Stimulated activated CD8-positive, alpha-beta memory T cell treated with anti-CD3 and anti-CD28 coated beads, Interleukin-12 subunit alpha, Interleukin-12 subunit beta, amount 100 ng/mL, for 4 hours (primary cell): ENCODE measurements at places on chromosomes 16 and 17.

- peak; percentile 10 for DNase-seq
Measured at GRCh38 chr17:56908001-56908542, 5.8 kb downstream of the TRIM25 start.

- no peak for DNase-seq
Measured at GRCh38 chr16:3454093-3454492, 10.6 kb downstream of the NAA60 start.

GRCh38 chr16:24845726-24846547 is at the start of gene SLC5A11:
SLC5A11 (plus strand) TSS chr16:24845963; CDS start chr16:24858644, 12,681 bp downstream.
- DNase-seq: no peak

DNA sequence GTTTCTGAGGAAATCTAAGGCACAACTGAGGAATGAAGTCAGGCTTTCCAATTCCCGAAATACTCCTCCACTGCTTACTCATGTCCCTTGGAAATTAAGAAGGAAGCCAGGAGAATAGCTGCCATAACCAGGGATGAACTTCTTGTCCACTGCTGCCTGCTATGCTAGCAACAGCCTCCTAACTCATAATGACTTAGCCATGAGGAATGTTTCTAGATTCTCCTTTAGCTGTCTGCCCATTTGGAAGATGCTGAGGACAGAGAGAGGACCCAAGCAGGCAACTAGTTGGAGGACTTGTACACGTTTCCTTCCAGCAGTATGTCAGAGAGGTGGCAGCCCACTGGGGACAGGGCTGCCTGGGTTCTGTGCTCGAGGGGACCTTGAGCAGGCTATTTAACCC is 939 bp upstream of the CCL2 start:
- DNase-seq: no peak

GRCh38 chr17:50209472-50210239 is 8.2 kb upstream of the COL1A1 start:
- DNase-seq: no peak

- DNase-seq: no peak
Measured at GRCh38 chr17:2023692-2024571, 1.2 kb downstream of the RTN4RL1 start.

GRCh38 chr17:8022360-8023003 is 16.4 kb upstream of the ALOX15B start:
- DNase-seq: no peak

DNA sequence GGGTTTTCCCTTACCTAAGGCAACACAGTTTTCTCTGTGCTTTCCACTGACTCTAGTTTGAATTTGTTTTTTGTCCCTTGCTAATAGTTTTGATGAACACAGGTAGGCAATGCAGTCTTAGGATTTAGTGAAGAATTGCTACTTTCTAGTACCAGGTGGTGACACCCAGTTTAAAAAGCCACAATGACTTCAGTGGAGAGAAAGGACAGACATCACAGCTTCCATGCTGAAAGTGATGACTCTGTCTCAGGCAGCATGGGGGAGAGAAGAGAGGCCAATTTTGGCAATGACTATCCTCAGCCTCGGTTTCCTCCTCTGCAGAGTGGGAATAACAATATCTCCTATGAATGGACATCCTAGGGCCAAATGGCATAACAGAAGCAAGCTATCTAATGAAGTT is 118.8 kb downstream of the AXIN2 start:
- DNase-seq: no peak

DNA sequence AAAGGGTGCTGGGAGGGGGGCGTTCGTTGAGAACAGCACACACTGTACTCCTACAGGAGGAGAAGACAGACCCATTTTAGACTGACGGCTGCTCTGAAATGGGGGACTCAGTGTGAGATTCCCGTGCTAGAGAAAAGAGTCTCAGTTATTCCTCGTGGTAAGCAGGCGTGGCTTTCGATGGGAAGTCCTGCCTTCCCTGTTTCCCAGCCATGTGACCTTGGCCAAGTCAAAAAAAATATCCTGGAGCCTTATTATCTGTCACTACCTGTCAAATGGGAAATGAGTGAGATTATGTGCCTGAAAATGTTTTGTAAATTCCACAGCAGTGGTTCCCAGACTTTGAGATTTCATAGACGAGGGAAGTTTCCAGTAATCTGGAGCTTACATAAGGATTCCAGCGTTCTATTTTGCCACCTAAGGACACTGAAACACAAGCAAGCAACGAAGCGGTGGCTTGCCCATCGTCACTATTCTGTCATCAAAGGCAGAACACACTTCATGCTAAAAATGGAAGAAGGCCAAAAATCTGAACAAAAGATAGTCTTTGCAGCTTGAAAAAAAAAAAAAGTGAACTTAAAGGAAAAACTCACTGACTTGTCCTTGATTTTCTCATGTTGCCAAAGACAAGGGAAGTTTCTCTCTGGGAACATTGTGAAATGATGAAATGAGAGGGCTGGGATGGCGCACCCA is 253.4 kb upstream of the RPL38 start:
- no peak for DNase-seq

GRCh38 chr16:50372611-50373344 is 4.0 kb upstream of the BRD7 start:
- no peak for DNase-seq

GRCh38 chr17:78173097-78173715 is 4.8 kb downstream of the SYNGR2 start:
- DNase-seq: no peak

DNA sequence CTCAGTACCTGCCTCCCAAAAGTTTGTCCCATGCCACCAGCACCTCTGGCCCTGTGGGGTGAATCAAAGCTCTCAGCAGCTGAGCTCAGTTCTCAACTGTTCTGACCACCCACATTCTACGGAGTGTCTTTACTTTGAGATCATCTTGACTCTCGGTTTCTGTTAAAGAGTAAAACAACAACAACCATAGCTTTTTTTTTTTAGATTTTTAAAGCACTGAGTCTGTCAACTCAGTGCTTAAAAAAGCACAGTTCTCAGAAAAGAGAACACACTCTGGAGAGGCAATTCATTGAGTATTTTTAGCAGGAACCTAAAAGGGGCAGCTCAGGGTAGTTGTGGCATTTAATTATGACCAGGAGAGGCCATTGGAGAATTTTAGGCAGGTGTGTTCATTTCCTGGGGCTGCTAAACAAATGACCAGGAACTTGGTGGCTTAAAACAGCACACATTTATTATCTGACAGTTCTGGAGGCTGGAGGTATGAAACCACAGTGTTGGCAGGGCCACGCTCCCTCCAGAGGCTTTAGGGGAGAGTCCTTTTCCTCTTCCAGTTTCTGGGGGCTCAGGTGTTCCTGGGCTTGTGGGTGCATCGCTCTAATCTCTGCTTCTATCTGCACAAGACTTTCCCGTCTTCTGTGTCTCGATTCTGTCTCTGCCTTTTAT is 6.7 kb upstream of the WFIKKN2 start:
- no peak for DNase-seq

- peak; percentile 26 for DNase-seq
Measured at GRCh38 chr16:71358464-71358998, at the start of gene CALB2. CALB2 (plus strand) TSS chr16:71358723; CDS start chr16:71358793, 70 bp downstream.

GRCh38 chr17:71799657-71800056 is 321.2 kb upstream of the SOX9 start:
- DNase-seq: no peak

DNA sequence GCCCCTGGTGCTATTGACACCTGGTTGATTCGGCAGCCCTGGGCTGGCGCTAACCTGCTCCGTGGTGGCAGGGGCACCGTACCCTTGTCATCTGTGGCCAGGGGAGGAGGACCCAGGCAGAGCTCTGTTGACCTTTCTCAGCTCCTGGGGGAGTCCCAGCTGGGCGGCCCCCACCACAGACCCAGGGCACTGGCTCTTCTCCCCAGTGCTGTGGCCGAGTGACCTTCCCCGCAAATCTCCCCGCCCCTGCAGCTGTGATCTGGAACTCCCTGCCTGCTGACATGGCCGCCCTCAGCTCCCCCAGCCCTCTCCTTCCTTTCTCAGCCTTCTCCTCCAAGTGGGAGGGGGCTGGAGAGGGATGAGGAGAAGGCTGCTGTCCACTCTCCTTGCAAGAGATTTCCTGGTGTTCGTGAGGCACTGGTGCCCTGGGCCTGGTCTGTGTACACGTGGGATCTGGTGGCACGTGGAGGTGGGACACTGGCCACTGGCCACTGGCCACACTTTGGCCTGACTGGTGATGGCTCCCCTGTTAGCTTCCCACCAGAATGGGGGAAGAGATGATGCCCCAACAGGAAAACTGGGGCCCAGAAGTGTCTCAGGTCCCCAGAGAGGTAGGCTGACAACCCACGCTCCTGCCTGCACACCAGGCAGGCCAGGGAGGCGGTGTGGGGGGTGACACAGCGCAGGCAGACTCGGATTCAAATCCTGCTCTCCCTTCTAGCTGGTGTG is 8.2 kb downstream of the FMNL1 start:
- no peak for DNase-seq

DNA sequence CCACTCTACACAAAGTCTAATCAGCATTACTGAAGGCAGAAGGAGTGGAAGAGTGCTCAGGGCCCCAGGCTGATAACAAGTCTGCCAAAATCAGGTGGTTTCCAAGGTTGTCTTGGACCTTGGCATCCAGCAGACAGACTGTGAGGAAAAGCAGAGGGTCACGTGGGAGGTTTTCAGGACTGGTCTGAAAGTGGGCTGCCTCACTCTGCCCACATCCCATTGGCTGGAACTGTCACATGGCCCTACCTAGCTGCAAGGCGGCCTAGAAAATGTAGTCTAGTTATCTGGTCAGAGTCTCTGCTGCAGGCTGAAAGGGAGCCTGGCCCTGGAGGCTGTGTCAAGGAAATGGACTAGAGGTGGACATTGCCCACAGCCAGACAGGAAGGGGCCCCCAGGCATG is 310.7 kb upstream of the ASIC2 start:
- DNase-seq: no peak

DNA sequence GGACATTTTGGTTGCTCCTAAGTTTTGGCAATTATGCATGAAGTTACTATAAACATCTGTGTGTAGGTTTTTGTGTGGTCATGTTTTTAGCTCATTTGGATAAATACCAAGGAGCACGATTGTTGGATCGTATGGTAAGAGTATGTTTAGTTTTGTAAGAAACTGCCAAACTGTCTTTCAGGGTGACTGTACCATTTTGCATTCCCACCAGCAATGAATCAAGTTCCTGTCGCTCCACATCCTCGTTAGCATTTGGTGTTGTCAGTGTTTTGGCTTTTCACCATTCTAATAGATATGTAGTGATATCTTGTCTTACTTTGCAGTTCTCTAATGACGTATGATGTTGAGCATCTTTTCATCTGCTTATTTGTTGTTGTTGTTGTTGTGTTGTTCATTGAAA is 20.2 kb downstream of the TENT4B start:
- no peak for DNase-seq

GRCh38 chr17:32253117-32253611 is 12.5 kb upstream of the RHBDL3 start:
- no peak for DNase-seq

GRCh38 chr16:57123974-57124674 is 31.7 kb downstream of the CPNE2 start:
- no peak for DNase-seq

- DNase-seq: no peak
Measured at GRCh38 chr16:77068402-77068801, 122.6 kb upstream of the MON1B start.

GRCh38 chr17:78176548-78177025 is 8.2 kb downstream of the SYNGR2 start:
- peak; percentile 58 for DNase-seq

GRCh38 chr17:17239832-17240231 is 2.9 kb upstream of the FLCN start:
- no peak for DNase-seq

- DNase-seq: no peak
Measured at GRCh38 chr17:40224718-40225550, 5.8 kb downstream of the WIPF2 start.

DNA sequence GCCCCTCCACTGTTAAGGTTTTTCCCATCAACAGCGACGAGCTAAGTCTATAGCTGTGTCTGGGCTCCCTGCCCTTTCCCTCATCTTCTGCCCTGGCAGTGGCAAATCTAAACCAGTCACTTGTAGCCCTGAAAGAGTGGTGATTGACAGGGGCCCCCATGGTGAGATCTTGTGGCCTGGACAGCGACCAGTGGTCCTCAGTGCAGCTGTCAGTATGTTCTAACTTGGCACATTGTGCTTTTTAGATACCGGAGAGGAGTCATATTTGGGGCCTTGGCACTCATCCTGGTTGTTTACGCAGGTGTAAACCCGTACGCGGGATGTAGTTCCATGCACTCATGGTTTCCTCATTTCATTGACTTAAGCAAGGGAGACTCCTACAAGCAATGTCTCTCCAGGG is 57.5 kb upstream of the ARHGAP44 start:
- DNase-seq: no peak

- DNase-seq: no peak
Measured at GRCh38 chr16:73385696-73386095, 337.8 kb upstream of the ZFHX3 start.

DNA sequence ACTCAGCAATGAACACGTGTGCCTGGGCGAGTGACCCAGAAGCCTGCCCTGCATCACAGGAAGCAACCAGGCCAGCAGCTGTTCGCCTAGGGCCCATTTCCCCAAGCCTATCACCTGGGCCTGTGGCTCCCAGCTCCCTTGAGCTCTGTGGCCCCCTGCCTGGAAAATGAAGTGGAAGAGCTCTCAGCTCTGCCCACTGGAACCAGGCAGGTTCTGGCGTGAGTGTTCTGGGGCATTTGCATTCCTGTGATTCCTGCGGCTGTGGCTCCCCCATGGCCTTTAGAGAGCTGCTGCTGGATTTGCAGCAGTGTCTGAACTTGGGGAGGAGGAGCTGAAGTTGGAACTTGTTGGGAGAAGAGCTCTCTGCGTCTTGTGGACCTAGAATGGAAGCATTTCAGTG is 22.8 kb downstream of the PGS1 start:
- DNase-seq: no peak

- DNase-seq: no peak
Measured at GRCh38 chr17:83193336-83194185, 114.2 kb downstream of the METRNL start.

- no peak for DNase-seq
Measured at GRCh38 chr16:24347556-24347955, 91.4 kb downstream of the CACNG3 start.

DNA sequence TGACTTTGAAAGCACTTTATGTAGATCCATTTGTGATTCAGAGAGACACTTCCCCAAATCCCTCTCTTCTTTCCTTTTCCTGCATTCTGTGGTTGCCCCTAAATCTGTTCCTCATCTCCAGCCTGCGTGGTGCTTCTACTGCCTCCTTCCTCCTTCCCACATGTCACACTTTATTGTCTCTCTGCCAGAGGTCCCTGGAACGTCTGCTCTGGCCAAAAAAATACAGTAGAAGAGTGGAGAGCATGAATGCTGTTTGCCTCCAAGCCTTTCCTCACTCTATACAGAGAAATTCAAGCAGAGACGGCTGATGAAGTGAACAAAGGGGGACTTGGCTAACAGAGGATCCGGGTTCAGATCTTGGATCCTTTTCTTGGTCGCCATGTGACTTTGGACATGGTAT is 22.8 kb upstream of the IRX3 start:
- DNase-seq: no peak

- DNase-seq: no peak
Measured at GRCh38 chr16:67426950-67427349, 4.0 kb upstream of the HSD11B2 start.
